ENCODE measurements at places on chromosomes 2 and 18.

DNA sequence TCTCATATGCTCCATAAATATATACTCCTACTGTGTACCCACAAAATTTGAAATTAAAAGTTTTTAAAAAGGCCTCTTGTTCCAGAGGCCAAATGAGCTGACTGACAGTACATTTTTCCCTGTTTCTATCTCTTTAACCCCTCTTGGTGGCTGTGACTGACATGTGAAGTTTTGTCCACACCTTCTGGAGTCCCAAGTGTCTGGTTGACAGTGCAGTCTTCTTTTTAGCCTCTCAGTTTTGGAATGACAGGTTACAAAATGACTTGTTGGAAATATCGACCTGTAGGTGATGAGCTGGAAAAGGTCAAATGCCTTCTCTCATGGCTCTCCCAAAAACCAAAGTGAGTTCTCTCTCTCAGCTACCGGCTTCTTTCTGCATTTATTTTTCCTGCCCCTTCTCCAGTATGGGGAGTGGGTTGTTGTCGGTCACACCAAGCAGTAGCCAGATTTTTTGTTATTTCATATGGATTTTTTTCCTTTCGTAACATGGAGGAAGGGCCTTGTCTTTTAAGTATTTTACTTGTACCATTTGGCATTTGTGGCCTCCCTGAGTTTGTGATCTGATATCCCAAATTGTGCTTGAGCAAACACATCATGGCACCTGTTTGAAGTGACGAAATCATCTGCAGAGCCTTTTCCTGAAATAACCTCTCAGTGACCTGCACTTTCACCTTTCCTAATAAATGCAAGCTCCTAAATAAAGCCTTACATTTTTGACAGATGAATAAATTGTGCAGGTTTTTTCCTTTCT is 143.9 kb downstream of the ESCO1 start:
- DNase-seq = no peak

- no peak for DNase-seq
Observed at GRCh38 chr2:25178976-25179375, 10.6 kb upstream of the POMC start.

DNA sequence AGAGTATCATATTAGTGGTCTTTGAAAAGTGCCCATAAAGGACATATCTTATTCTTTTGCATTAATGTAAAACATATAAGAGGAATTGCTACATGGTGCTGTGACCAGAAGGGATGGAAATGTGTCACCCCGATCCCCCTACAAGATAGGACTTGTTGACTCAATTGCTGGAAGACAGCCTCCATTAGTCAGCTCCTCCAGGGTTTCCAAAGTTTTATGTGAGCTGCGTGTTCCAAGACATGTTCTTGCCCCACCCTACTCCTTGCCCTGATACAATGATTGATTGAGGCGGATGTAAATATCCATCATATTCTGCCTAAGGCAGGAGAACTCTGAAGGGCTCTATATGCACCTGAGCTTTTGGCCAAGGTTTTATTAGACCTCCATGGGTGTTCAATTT is 541.0 kb upstream of the ZEB2 start:
- DNase-seq = no peak

DNA sequence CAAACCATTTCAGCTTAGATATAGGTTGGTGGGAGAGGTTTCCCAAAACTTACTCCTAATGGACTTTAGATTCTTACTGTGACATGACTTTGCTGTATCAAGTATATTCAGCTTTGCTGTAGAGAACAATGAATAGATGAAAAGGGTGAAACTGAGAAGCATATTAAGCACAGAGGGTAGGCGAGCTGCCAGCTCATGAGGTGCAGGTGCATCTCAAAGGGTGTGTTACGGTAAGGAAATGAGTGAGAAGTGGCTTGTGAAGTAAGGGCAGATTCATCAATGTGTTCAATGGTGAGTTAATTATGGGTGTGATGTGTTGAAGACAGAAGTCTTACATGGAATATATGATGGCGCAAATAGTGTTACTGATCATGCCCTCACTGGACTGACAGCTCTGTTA is 49.3 kb downstream of the CD8B2 start:
- DNase-seq = no peak

GRCh38 chr2:27915191-27915590 is 24.7 kb downstream of the BABAM2 start:
- DNase-seq = no peak

DNA sequence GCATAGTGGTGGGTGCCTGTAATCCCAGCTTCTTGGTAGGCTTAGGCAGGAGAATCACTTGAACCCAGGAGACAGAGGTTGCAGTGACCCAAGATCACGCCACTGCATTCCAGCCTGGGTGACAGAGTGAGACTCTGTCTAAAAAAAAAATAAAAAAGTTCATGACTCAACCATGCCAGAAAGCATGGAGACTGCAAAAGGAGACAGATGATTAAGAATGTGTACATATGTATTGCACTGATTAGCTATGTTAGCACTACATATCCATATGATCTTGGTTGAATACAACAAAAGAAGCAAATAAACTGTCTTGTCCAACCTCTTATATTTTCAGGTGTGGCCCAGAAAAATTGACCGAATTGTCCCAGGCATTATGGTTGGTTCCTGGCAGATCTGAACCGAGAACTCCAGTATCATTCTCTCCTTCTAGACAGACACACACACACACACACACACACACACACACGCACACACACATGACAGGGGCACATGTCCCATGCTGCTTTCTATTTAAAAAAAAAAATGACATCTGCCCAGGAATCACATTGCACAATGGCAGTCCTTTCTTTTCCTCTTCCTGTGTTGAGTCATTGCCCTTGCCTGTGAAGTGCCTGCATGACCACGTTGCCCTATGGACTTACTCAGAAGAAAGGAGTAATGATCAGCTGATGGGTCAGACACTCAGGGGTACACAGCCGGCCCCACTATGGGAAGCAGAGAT is 65.6 kb downstream of the MYCN start:
- no peak for DNase-seq

DNA sequence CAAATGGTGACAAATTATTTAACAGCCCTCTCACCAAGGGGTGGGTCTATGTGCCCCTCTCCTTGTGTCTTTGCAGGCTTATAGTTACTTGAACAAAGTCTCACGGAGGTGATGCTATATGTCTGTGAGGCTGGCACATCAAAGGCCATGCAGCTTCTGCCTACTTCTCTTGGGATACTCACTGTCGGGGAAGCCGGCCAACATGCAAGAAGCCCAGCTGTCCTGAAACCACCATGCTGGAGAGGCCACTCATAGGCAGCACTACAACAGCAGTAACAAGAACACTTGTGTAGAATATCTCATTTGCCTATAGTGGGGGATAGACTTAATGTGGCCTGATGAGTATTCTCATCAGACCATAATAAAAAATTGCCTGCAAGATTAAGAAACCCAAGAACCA is 233.7 kb upstream of the NCKAP5 start:
- no peak for DNase-seq

DNA sequence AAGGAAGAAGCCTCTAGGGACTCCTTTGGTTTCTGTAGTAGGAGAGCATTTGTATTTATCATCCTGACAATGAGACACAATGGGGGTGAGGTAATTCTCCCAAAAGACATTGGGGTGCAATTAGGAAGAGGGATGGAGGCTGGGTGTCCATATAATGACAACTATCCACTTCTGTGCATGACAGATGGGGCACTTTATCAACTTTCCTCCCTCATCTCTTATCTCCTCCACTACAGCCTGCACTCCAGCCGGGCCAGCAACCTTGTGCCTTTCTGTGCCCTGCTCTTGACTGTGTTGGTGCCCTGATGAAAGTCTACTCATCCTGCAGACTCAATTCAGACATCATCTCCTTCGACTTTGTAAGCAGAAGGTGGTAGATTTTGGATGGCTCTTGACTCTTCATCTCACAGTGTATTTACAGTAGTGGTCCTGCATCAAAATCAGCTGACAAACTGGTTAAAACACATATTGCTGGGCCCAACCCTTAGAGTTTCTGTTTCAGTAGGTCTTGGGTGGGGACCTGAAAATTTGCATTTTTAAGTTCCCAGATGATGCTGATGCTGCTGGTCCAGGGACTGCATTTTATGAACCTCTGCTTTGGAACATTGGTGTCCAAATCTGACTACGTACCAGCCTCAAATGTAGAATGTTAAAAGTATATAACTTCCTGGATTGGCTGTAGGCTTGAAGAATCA is 40.8 kb upstream of the CFAP36 start:
- no peak for DNase-seq

- DNase-seq = no peak
Observed at GRCh38 chr2:21372654-21373053, 248.9 kb downstream of the TDRD15 start.

DNA sequence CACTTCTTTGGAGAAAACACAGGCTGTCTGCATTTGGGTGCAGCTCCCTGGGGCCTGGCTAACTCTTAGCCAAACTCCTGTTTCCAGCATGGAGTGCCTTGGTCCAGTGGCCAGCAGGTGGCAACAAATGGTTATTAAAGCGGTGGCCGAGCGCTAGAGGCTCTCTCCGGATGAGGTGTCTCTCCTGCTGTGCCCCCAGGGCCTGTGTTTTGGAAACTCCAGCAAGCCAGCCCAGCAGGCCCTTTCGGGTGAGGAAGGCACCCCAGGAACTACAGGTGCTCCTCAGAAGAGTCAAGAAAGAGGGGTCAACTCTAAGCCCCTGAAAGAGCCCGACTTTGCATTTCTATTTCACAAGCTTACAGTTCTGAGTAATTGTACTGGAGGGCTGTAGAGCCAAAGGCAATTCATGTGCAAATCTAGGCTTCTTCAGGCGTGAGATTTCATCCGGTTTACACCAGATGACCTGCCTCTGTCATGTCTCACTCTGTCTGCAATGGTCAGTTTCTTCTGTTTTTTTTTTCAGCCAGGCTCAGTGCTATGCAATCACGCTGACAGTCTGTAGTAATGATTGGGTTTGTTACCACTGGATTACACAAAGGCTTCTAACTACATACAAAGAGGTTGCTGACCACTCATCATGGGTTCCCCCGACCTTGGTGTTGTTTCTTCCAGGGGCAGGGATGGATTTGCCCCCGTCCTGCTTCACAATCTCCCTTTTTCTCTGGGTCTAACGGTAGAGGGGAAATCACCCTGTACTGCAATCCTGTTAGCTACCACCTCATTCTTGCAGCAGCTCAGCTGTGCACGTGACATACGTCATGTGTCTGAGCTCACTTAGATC is 7.6 kb upstream of the CHRNA1 start:
- no peak for DNase-seq

- DNase-seq = no peak
Observed at GRCh38 chr18:2651981-2652380, 3.5 kb upstream of the SMCHD1 start.

DNA sequence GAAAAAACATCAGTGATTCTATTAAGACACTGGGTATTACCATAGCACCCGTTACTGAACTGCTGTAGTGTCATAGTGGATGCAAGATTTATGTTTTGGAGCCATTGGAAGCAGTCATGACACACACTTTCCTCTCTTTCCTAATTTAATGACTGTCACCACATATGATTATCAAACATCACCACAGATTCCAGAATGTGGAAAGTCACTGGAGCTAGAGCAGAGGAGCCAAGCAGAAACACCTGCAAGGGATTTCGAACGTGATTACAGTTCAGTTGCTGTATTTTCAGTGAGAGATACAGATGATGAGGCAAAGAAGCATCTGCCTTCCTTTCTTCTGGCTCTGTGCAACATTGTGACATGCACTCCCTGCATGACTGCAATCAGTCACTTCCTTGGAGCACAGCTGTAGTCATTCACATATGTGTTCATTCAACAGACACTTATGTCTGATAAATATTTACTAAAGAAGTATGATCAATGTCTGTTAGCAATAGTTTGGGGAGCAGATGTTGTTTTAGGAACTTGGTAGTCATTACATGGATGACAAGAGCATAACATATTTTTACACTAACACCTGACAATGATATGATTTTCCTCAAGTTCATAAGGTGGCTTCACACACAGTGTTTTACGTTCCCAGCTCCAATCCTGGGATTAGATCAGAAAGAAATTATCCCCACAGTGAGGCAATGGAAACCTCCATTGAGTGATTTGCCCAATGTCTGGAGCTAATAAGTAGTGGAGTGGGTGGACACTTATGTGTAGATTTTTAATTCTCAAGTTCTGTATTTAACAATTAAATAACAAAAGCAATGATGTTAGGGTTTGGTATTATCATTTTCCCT is 416.6 kb downstream of the PLCL1 start:
- DNase-seq = no peak

DNA sequence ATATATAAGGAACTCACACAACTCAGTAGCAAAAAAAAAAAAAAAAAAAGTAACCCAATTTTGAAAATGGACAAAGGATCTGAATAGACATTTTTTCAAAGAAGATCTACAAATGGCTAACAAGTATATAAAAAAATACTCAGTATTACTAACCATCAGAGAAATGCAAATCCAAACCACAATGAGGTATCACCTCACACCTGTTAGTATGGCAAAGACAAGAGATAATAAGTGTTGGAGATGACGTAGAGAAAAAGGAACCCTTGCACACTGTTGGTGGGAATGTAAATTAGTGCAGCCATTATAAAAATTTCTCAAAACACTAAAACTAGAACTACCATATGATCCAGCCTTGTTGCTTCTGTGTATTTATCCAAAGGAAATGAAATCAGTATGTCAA is 5.8 kb upstream of the CNDP1 start:
- no peak for DNase-seq

- DNase-seq = no peak
Observed at GRCh38 chr2:29295845-29296244, 180.6 kb downstream of the CLIP4 start.

DNA sequence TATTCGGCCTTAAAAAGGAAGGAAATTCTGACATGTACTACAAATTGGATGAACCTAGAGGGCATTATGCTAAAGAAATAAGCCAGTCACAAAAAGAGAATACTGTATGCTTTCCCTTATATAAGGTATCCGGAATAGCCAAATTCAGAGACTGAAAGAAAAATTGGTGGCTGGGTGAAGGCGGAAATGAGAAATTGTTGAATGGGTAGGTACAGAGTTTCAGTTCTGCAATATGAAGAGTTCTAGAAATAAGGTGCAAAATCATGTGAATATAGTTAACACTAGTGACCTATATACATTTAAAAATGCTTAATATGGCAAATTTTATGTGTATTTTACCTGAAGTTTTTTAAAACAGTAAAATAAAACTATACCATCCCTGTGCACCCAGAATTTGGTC is 43.1 kb downstream of the RMP24 start:
- DNase-seq = no peak

Measured in CD4-positive, alpha-beta T cell treated with Interleukin-15 for 4 hours (primary cell).